ENCODE measurements at places on chromosomes 2 and 18.

DNA sequence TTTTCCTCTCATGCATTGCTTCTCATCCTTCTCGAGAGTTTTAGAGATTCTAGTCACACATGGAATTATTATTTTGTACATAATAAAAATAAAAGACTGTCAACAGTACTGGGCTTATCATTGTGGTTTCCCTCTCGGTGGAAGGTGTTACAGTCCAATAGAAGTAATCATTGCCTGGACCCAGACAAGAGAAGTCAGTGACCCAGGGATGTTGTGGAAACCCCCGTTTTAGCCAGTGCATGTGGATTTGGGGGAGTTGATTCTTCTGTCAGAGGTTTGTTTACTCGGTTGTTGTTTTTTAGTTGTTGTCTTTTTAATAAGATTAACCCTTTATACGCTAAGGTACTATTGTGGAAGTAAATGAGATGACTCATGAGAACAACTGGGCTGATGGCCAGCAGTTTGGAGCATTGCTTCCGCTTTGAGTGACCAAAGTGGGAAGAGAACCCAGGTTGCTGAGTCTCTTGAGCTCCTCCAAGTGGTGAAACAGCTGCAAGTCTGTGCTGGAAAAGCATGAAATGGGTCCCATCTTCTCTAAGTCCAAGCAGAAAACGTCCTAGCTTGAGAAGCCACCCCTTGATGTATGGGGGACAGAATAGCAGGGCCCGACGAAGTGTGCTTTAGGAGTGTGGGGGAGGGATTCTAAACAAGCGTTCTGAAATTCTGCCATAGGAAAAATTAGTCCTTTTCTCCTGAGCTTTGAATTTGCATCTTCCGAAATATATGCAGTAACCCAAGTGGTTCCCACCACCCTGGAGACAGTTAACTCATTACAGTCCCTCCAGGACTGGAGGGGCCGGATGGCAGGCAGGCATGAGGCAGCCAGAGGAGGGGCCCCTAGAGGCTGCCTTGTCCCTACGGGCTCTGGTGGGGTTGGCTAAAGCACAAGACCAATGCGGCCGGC is 61.8 kb upstream of the GPR45 start:
- no peak for DNase-seq

DNA sequence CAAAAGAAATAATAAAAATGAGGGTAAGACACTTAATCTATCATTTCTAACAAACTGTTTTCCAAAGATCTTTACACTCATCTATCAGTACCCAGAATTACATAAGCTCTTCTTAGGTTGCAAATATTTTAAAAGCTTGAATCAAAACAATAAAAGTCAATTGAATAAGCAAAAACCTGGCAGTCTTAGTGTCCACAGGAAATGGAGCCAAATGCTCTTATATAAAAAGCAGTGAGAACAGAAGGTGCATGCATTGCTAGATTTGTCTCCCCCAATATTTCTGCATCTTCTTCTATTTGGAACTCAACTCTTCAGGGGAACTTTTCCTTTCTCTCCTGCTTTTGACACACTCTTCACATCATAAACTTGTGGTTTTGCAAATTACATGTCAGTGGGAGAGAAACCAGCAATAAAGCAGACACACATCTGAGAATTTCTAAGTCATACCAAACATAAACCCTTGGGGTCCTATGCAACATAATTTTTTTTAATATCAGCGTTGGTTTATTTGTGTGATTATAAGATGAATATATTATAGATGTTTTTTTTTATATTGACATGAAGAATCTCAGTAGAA is 343.9 kb upstream of the ACVR2A start:
- no peak for DNase-seq

DNA sequence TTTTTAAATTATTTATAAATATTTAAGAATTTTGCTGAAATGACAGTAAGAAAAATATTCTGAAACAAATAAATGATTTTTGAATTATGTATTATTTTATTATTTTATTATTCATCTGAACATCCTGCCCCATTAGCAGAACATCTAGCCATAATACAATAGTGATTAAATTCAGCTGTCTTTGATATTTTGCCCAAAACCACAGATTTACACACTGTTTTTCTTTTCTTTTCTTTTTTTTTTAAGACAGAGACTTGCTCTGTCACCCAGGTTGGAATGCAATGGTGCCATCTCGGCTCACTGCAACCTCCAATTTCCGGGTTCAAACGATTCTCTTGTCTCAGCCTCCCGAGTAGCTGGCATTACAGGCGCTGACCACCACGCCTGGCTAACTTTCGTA is 1.9 kb upstream of the SCYGR1 start:
- no peak for DNase-seq

- no peak for DNase-seq
Observed at GRCh38 chr2:13558368-13558767, 841.6 kb downstream of the TRIB2 start.

DNA sequence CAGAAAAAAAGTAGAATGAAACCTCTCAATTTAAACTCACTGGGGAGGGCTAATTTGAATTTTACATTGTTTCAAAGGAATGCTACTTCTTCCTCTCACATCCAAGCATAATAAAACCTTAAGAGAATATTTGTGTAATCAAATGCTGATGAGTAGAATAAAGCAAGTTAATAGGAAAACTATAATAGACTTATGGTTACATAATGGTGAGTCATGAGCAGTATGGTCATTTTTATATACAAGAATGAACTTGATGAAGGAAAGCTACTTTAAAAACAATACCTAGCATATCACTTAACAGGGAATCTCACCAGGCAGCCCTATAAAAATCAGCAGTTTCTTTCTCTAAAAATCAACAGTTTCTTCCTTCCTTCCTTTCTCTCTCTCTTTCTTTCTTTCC is 80.3 kb downstream of the VSNL1 start:
- no peak for DNase-seq

GRCh38 chr2:101829429-101829828 is 131.9 kb downstream of the MAP4K4 start:
- no peak for DNase-seq

GRCh38 chr2:161423421-161424393 is 7.6 kb downstream of the TBR1 start:
- DNase-seq = no peak

DNA sequence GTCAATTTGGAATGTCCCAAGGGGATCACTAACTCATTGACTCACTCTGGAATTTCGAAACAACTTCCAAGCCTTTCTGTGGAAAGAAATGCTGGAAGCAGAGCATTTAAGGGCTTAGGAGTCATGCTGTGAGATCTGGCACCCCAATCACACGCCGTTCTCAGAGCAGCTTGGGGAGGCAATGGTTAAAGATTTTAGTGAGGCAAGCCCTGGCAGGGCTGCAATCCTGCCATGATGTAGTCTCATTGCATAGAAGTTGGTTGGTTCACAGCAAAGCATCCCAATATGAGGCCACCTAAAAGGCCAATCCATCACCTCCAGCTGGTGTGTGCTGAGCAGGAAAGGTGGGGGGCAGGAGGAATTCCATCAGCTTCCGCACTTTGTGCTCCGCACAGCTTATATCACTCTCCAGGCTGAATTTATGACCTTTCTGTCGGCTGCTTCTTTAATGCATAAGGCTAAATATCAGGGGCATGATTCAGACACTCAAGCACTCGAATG is 1043.9 kb upstream of the POU3F3 start:
- no peak for DNase-seq

DNA sequence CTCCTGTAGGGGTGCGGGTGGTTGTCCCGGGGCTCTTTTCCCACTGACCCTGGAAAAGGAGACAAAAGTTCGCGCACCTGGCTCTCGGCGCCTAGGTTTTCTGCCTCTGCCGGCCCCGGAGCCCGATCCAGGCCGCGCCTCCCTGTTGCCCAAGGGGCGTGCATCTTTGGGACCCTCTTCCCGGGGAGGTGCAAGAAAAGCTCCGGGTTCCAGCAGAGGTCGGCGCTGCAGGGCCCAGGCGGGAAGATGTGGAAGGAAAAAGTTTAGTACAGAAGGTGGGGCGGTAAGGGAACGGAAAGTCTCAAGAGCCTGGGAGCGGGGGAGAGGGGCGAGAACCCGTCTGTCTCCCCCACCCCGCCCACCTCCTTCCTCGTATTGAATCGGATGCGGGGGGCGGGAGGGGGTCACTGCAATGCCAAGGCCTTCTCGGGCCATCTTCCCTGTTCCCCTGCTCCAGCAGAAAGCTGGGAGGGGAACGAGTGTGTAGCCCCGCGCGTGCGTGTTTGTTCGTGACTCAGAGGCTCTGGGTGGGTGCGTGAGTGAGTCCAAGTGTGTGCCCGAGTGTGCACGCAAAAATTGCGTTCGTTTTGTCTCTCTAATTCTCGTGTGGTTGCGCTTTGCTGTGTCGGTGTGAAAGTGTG is 6.3 kb upstream of the EN1 start:
- DNase-seq = no peak

DNA sequence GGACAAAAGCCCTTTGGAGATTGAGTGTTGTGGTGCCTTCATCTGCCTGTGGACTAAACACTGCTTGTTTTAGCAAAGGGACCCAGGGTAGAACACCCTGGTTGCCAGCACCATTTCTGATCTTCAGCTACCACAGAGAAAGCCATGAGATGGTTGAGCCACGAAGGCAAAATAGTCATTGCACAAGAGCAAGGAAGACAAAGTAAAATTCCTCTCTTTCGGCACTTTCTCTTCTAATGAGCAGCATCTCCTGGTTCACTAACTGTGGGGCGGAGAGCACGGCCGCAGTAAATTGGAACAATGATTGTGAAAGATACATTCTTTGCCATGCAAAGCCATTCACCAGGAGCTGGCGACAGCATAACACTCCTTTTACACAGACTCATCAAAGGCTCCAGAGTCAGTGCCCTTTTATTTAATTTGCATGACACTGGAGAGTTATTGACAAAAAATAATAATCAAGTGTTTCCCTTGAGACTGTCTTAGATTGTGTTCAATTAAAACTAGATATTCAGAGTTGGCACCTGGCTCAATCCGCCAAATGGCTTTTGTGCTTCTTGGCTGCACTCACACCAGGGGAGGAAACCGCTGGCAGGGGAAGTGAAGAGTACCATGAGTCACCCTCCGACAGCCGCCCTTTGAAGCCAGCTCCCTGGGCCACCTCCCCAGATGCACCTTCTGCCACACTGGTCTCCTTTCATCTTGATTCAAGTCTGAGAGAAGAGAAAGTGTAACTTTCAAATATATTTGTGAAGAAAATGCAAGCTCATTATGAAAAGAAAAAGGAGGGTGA is 100.5 kb upstream of the MEIS1 start:
- DNase-seq = no peak

- no peak for DNase-seq
Observed at GRCh38 chr2:152624805-152625204, 92.5 kb downstream of the PRPF40A start.

DNA sequence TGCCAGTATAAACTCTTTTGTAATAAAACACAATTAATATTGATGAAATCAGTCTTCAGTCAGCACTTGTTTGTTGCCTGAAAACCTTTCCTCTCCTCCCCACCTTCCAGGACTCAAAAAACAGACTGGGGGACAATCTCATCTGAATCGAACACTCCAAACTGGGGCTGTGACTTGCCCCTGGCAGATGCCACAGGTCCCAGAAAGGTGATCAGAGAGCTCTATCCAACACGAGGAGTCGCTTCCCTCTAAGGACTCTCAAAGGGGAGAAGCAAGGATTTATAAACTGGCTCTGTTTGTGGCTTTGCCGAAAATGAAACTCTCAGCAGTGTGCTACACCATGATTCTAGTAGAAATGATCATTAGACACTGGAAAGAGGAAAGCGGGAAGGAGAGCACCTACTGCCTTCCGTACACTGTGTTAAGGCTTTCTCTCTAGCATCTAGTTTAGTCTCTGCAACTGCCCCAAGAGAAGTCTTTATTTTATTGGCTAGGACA is 199.2 kb downstream of the TGIF1 start:
- DNase-seq = no peak

DNA sequence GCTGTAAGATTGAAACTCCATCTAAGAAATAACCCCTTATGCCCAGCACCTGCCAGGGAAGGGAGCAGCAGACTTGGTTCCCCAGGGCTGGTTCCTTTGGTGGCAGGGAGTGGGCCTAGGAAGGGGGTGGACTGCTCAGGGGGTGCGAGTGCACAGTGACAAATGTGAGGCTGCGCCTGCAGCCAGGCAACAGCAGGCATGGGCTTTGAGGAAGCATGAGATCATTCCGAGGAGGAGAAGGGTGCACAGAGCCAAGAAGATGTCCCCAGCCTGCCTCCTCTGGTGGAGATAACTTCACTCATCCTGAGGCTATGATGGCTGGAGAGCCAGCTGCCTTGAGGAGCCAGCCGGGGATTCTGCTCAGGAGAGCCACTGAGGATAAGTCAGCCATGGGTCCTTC is 158.0 kb downstream of the CAPN13 start:
- no peak for DNase-seq

DNA sequence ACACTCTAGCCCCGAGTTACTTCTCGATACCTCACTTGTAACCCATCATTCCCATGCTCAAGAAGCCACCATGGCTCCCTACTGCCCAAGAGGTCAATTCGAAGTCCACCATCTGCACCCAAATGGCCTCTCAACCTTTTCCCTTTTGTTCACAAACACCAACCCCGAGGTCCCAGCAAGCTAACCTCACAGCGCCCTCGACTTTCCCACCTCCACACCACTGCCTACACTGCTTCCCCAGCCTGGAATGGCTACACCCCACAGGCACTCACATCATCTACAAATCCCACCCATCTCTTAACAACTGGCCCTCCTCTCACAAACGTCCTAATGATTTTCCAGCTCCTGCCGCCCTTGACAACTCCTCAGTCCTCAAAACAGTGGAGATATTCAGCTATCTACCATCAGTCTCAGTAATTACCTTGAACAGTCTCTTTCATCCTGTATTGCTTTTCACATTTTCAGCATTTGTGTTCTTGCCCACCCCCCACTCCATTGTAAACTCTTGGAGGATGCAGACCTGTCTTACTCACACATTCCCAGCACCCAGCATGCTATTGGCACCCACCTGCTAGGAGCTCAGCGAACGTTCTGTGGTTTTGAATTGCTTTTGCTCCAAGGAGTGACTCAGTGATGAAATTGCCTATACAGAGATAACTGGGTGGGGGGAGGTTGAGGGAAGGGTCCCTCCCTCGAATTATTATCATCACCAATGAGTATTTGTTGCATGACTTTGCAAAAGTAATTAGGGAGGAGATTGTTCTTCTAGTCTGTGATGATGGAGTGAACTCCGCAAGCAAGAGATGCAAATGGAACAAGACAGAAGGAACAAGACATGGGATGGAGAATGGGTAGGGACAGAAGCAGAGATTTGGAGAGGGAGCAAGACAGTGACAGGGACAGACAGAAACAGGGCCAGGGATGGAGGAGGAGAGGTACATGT is 106.8 kb downstream of the CYP26B1 start:
- no peak for DNase-seq

DNA sequence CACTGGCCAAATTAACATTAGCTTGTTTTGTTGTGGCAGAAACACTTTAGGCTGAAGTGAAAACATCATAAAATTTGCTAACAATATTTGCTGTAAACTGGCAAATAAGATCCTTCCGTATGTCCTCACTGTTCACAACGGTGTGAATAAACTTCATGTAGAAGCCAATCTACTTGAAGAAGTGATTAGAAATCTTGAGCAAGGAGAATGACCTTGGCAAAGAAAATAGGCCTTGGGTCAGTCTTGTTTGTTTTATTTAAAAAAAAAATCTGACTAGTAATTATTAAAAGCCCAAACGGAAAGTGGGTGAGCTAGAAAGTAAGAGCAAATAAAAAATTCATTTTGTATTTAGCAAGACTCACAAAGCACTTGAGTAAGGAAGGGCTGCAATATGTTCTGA is 197.0 kb downstream of the CPS1 start:
- no peak for DNase-seq

Measured in activated CD4-positive, alpha-beta T cell treated with anti-CD3 and anti-CD28 coated beads, Interleukin-2, amount 50 U/mL, for 24 hours (primary cell).